ENCODE measurements at places on chromosomes 12 and 14. TPM values are rescaled to one million over a fixed set of nuclear protein-coding genes. Genes with fewer than 3 reads are reported as not detected.

DNA sequence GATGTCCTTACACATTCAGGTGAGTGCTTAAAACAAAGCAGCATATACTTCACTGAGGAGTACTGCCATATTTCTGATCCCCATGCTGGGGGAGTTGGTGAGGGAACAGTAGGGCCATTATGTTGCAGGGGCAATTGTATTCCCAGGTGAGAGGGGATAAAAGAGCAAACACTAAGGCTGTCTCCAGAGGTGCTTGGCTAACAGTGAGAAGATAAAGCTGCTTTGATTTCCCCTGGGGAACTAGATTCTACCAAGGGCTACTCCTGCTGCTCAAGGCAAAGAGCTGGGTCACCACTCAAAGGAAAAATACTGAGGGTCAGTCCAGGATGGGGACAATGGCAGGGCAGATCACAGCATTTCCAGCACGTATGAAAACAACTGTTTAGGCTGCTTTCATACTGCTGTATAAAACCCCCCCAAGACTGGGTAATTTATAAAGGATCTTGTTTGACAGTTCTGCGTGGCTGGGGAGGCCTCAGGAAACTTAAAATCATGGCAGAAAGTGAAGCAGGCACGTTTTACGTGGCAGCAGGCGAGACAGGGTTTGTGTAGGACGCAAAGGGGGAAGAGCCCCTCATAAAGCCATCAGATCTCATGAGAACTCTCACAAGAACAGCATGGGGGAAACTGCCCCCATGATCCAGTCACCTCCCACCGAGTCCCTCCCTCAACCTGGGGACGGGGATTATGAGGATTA is 47.8 kb upstream of the OR5AU1 start:
- no peak for DNase-seq
- H3K4me1 ChIP-seq, result peaks cover 8% of the 10 kb centered on the region
- H3K36me3 ChIP-seq, result peaks cover 41% of the 10 kb centered on the region
- H3K27me3 ChIP-seq, result no peaks in the 10 kb centered on the region
- no peak overlapping the region for H3K4me3 ChIP-seq
- H3K27ac ChIP-seq, result no peak overlapping the region

DNA sequence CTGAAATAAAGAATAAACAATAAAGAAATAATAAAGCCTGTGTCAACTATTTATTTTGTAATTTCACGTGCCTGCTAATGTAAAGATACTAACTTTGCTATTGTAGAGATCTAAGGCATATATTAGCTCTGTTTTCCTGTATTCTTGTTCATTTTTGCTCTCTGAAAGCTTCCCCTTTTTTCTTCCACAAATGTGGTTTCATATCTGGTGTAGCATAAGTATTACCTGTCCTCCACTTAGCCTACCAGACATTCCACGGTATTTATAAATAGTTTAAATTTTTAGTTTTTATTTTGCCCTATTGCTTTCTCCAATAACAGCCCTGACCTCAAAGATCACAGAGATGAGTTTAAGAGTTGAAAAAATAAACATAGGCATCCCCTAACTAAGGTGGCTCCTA is 92.6 kb upstream of the ATP2B1 start:
- H3K4me1 ChIP-seq, result no peaks in the 10 kb centered on the region
- no peak overlapping the region for H3K27ac ChIP-seq
- H3K27me3 ChIP-seq, result no peaks in the 10 kb centered on the region
- no peak overlapping the region for H3K4me3 ChIP-seq
- no peak for DNase-seq

DNA sequence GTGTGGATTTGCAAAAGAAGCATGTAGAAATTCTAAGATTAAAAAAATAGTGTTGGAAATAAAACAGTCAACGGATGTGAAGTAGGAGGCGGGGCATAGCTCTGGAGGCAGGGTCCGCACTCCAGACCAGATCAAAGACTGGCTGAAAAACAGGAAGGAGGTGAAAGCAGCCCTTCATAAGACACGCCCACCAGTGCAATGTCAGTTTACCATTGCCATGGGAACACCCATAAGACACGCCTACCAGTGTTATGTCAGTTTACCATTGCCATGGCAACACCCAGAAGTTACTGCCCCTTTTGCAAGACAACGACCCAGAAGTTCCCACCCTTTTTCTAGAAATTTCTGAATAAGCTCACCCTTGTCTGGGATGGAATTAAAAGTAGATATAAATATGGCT is 87.1 kb downstream of the FZD10 start:
- no peak for DNase-seq
- no peak overlapping the region for H3K4me3 ChIP-seq
- no peak overlapping the region for H3K27ac ChIP-seq
- H3K4me1 ChIP-seq, result no peaks in the 10 kb centered on the region
- no peaks in the 10 kb centered on the region for H3K36me3 ChIP-seq

GRCh38 chr14:61119006-61119405 is 138.0 kb downstream of the SLC38A6 start:
- DNase-seq, result no peak
- H3K27me3 ChIP-seq, result no peaks in the 10 kb centered on the region
- no peaks in the 10 kb centered on the region for H3K36me3 ChIP-seq
- no peak overlapping the region for H3K4me3 ChIP-seq

GRCh38 chr12:52036587-52037171 is 14.6 kb upstream of the NR4A1 start:
- peaks cover 28% of the 10 kb centered on the region for H3K4me1 ChIP-seq
- H3K27ac ChIP-seq, result peak overlapping the region; percentile 87
- DNase-seq, result peak; percentile 94
- peak overlapping the region; percentile 56 for H3K4me3 ChIP-seq

GRCh38 chr12:5481645-5482044 is 49.7 kb downstream of the NTF3 start:
- H3K4me1 ChIP-seq, result no peaks in the 10 kb centered on the region
- H3K36me3 ChIP-seq, result no peaks in the 10 kb centered on the region
- H3K27me3 ChIP-seq, result peaks cover 5% of the 10 kb centered on the region
- no peak overlapping the region for H3K4me3 ChIP-seq
- H3K27ac ChIP-seq, result no peak overlapping the region

DNA sequence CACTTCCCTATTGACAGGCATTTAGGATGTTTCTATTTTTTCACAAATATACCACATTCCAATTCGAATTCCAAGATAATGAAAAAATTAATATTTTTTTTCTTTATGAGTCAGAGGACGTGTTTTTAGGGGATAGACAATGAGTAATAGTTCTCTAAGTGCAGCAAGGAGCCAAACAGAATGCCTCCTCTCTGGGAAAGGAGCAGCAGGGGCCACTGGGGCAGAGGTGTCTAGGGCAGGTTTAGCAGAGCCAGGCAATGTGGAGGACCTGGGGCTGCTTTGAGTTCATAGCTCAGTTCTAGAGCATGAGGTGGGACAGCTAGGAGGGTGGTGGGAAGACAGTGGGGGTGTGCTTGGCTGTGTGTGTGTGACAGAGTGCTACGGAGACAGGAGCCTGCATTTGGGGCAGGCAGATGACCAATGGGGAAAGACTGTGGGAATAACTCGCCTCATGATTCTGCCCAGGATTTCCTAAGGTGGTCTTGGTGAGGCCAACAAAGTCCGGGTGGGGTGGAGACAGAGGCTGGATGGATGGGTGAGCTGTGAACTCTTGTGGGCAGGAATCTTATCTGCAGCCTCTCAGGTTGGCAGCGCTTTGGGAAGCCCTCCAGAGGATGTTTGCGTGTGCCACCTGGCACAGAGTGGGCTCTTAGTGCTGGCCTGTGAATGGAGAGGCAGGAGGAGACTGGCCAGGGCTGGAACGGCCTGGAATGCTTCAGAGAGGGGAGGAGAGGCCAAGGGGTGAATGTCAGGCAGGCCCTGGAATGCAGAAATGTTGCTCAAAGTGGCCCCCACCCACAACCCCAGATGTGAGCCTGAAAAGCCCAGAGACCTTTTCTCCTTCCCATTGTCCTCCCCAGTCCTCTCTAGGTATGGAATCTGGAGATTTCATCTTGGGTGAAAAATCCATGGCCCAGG is 2.4 kb upstream of the KRT7 start:
- H3K36me3 ChIP-seq, result no peaks in the 10 kb centered on the region
- peaks cover 36% of the 10 kb centered on the region for H3K4me1 ChIP-seq
- H3K4me3 ChIP-seq, result no peak overlapping the region
- peaks cover 20% of the 10 kb centered on the region for H3K27me3 ChIP-seq

GRCh38 chr14:98798099-98798498 is 473.9 kb downstream of the BCL11B start:
- DNase-seq, result no peak
- no peaks in the 10 kb centered on the region for H3K27me3 ChIP-seq
- no peak overlapping the region for H3K27ac ChIP-seq

GRCh38 chr12:110822821-110823415 is 23.9 kb upstream of the CCDC63 start:
- no peaks in the 10 kb centered on the region for H3K36me3 ChIP-seq
- H3K27me3 ChIP-seq, result no peaks in the 10 kb centered on the region
- no peak for DNase-seq
- no peak overlapping the region for H3K27ac ChIP-seq
- no peak overlapping the region for H3K4me3 ChIP-seq

The TSPAN11 gene
- total RNA-seq, result under 0.01 TPM

The KITLG gene
- 62.4 TPM for total RNA-seq

The SLCO1B1 gene
- not detected for total RNA-seq

The RD3L gene
- not detected for total RNA-seq

All from stomach (tissue), 19 donors.